ENCODE measurements at places on chromosomes 11 and 22.

DNA sequence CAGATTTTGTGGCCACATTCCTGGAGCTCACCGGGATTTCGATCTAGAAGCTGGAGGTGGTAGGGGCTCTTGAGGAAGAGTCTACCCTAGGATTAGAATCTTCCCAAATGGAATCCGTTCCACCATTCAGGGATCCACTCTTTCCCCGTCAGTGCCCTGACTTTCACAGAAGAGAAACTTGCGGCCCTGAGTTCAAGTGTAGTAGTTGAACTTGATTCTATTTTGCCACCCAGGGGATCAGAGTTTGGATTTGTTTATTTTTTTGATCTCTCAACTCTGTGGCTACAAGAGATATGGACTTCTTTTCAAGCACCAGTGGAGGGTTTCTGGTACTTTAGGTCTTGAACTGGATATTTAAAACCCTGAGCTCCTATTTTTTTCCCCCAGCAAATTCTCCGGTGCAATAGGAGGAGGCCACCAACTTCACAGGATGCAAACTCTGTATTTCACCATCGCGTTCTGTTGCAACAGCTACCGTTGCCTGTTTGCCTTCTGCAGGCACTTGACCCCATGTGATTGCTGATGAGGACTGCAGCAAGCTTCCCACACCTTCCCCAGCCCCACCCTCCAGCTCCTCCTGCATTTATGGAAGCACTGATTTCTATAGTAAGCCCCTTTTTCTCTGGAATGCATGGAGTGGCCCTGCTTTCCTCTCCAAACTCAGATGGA lies 14.8 kb upstream of the MRGPRF start:
- DNase-seq = no peak

DNA sequence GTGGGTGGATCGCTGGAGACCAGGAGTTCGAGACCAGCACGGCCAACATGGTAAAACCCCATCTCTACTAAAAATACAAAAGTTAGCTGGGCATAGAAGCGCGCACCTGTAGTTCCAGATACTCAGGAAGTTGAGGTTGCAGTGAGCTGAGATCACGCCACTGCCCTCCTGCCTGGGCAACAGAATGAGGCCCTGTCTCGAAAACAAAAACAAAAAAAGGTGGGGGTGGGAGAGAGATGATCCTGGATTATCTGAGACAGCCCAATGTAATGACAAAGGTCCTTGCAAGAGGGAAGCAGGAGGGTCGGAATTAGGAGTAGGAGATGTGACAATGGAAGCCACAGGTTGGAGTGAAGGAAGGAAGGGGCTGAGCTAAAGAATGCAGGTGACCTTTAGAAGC lies 87.6 kb upstream of the APOA1 start:
- DNase-seq = no peak

DNA sequence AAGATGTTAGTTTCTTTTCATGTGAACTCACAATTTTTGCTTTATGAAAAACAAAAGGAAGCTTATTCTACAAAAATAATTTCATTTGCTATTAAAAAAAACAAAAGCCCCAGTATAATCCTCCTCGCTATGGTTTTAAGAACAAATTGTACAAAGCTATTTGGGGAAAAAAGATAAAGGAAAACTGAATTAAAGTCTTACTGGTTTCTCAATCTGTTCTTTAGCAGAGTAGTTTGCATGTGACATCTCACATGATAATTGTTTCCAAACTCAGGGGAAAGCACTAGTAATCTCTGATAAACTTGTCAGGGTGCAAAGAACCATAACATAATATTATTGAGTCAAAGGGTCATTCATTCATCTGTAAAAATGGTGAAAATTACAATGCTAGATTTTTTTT lies 2.9 kb upstream of the DDI1 start:
- no peak for DNase-seq

GRCh38 chr11:85699957-85700741 lies 14.2 kb upstream of the CCDC89 start:
- no peak for DNase-seq

GRCh38 chr11:85779956-85780640 lies 30.8 kb downstream of the SYTL2 start:
- DNase-seq = no peak

- no peak for DNase-seq
Observed at GRCh38 chr11:58629857-58630256, 7.4 kb downstream of the CNTF start.

DNA sequence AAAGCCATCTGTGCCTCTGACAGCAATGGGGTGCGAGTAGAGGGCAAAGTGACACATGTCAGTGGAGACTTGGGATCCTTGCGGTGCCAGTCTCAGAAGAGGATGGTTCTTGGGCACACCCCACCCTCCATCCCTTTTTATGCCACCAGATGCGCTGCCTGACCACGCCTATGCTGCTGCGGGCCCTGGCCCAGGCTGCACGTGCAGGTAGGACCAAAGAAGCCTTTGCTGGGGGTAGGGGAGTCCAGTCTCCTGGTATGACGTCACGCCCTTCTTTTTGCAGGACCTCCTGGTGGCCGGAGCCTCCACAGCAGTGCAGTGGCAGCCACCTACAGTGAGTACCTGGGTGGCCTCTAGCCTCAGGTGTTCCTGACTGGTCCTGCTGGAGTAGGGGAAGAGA lies 1.5 kb downstream of the NDUFS8 start:
- no peak for DNase-seq

DNA sequence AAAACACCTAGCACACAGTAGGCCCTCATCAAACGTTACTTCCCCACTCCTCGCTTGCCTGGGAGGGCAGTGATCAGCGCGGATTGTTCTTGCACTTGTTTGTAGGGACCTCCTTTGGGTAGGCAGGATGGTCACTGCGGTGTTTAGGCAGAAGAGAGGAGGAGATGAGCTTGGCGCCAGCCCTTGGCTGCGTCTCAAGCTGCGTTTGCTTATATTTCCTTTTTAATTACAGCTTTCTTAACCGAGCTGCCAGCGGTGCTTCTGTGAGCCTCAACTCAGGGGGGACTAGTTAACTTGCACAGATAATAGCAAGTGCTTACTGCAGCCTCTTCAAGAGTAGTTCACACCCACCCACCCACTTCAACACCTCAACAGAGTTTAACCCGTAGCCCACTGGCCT lies 15.1 kb downstream of the IFT27 start:
- no peak for DNase-seq

GRCh38 chr11:17883946-17884345 lies 128.9 kb downstream of the SERGEF start:
- DNase-seq = no peak
